ENCODE measurements at places on chromosomes 16 and 17.

GRCh38 chr16:66065925-66066324, 300.6 kb upstream of the CDH5 start:
- no peak for DNase-seq

DNA sequence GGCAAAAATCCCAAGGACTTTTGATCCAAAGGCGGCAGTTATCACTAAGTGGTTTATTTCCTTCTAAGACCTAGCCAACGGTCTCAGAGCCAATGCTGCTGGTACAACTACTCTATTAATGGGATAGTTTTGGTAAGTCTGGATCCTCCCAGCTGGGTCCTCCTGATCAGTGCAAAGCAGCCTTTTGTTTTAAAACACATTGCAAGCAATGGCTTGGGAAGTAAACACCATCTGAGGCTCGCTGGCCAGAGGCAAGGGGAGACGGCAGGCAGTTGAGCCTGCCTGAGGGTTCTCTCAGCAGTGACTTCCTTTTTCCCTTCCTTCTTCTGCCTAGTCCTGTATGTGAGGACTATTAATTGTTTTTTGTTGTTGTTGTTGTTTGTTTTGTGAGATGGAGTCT, 1.6 kb upstream of the SLC5A10 start:
- DNase-seq: no peak

DNA sequence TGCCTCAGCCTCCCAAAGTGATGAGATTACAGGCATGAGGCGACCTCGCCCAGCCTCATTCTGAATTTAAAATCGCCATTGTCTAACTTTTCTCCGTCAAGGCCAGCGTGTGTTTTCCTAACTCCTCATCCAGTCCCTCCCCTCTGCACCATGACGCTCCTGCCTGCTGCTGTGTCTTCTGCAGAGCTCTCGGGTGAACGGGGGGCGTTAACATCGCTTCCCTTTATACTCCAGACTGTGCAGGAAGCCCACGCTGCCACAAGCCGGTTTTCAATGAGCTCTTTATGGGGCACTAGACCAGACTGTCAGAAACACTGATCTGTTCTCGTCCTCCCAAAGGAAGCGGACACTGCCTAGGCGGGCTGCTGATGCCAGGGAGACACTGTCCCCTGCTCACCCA, 13.2 kb downstream of the AANAT start:
- DNase-seq: no peak

- DNase-seq: peak; percentile 59
These were observed 86.6 kb downstream of the SNX11 start for GRCh38 chr17:48194097-48194550.
